ENCODE measurements at places on chromosomes 2 and 18.

DNA sequence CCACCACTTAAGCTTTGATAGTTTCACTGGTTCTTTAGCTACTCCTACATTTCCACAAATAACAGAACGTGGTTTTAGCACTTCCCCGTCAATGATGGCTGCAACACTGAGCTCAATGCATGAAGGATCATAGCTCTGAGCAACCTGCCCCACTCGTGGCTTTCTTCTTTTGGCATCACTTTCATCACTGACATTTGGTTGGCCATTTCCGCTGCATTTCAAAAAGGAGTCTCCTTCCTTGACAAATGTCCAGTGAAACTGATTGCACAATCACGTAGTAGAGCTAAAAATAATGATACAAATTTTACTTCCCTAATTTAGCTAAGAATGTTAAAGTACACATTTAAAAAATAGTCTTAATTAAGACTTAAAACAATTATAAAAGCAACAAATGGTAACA, 205.2 kb upstream of the HDAC4 start:
- no peak for DNase-seq

DNA sequence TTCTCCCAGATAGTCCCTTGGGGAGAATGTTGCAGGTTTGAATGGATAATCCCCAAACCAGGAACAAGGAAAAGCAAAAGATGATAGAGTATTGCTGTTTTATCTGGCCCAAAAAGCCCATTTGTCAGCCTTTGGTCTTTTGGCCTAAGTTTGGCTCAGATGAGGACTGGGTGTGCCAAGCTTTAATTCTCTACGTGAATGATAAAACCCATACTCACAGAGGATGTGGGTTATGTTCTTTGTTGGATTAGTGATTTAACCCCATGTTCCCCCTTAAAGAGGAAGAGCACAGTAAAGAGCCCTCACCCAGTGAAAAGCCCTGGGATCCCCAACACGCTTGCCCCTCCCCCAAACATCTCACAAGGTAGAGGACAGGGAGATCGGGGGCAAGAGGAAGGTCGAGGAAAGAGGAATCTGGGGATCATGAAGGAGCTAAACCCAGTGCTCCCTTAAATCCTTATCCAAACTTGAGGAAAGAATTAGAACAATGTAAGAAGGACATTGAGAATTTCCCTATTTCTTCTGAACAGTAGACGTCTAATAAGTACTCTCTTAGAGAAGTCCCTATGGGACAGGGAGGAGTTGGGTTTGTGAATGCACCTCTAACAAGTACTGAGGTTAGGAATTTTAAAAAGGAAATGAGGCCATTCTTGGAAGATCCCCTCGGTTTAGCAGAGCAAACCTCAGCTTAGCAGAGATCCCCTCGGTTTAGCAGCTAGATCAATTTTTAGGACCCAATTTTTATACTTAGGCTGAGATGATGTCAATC, 105.0 kb downstream of the HIBCH start:
- DNase-seq = no peak

DNA sequence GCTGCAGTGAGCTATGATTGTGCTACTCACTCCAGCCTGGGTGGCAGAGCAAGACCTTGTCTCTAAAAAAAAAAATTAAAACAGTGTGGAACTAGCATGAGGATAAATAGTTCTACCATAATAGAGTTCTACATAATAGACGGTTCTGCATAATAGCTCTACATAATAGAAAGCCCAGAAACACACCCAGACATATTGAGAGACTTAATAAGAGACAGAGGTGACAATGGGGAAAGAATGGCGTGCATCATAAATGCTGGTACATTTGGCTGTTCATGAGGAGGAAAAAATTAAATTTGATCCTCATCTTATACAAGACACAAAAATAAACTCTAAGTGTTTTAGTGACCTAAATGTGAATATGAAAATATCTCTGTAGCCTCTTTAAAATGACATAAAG, 58.5 kb downstream of the PTRHD1 start:
- DNase-seq = no peak

DNA sequence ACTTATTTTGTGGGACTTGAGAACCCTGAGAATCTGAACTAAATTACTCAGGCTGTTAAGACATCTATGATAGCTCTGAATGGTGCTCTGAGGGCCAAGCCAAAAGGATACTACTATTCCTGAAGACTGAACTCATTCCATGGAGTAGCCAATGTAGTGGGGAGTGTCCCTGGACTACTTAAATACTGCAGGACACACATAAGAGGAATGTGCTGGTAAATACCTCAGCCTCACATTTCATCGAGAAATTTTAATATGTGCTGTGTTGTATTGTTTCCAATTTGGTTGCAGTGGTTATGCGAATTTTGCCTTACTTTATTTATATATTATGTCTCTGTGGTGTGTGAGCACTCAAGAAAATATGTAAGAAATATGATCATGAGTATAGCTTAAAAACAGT, 264.4 kb upstream of the FIGN start:
- no peak for DNase-seq

DNA sequence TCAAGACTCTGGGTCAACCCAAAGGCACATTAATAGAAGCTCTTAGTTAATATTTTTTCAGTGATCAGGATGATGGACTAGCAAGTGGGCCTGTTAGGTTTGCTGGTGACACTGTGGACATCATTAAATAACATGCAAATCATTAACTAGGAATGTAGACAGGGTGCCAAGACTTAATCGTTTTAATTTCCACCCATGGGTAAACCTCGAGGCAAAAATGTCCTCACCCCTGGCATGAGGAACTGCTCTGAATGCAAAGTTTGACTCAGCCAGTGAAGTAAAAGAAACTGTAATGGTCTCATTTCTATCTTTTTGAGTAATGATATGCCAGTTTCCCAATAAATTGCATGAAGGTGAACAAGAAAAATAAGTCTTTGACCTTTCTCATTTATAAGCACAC, 152.6 kb upstream of the MEX3C start:
- DNase-seq = no peak

- peak; percentile 22 for DNase-seq
Measured at GRCh38 chr2:62208758-62209114, 12.8 kb downstream of the B3GNT2 start.

GRCh38 chr2:71605781-71606241, 152.4 kb downstream of the DYSF start:
- no peak for DNase-seq
